GM23248 (cell line): ENCODE measurements at places on chromosomes 1 and 21.
A peak's percentile ranks its signal among the peaks of the same experiment; 100 is the strongest.

- DNase-seq = no peak
Measured at GRCh38 chr1:230216896-230217295, 149.9 kb downstream of the GALNT2 start.

- DNase-seq = peak; percentile 81
Measured at GRCh38 chr1:210294999-210295745, 33.5 kb upstream of the HHAT start.

- DNase-seq = no peak
Measured at GRCh38 chr1:25067518-25068251, 137.6 kb upstream of the RUNX3 start.

- no peak for DNase-seq
Measured at GRCh38 chr1:32719681-32720275, 17.2 kb upstream of the SYNC start.

DNA sequence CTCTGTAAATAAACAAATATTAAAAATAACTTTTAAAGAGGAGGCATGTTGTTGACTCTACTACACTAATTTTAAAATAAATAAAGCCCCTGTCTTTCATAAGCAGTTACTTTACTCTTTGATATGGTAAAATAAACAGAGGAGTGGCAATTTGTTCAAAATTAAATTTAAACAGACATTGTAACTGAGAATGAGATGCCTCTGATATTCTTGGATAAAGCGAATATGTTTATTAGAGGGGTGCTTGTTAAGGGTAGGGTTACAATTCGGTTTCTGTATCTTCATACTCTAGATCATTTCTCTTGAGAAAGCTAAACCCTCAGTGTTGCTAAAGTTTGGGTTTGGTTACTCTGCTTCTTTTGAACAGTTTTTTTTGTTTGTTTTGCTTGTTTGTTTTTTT lies 19.6 kb downstream of the LPAR3 start:
- no peak for DNase-seq

DNA sequence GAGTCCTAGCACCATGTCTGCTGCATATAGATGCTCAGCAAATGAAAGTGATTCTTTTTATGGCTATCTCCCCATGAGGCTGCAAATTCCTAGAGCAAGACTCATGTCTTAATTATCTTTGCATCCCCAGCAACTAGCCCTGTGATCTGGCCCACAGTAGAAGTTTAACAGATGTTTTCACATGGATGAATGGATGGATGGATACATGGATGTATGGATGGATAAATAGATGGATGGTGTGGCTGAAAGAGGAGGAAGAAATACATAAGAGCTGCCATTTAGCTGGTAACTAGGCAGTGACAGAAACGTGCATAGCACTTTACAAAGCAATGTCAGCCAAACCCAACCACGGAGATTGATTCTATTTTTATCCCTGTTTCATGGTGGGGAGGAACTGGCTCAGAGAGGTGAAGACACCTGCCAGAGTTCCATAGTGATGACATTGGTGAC lies 32.7 kb upstream of the ZBTB40 start:
- peak; percentile 78 for DNase-seq

DNA sequence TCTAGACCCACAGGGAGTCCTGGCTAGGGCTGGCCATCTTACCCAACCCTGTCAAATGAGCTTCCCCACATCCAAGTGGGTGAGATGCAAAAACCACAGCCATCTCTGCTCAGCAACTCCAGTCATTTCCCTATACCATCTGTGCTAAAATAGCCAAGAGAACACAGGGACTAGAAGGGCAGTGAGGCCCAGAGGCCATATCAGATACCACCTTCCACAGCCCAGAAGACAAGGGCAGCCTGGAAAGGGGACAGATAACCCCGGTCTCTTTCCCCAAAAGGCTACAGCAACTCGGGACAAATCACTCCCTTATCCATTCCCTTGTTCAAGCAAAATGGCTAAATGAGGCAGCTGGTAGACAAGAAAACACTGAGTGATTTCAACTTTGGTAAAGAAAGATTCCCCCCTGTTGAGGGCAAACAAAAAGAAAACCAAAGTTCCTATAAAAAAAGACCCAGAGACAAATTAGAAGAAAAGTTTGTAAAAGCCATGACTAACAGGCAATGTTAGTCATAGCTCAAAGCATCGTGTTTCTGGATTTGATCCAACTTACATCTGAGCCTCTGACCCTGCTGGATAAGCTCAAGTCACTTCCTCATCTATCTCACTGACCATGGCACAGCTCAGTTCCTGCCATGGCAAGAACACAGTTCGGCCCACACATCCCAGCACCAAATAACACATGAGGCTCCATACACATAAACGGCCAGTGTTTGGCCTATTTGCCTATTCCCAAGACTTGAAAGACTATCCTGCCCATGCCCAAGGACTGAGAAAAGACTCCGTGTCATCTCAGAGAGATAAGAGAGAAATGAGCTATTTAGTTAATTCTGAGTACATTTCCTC lies 3.1 kb downstream of the LAMB3 start:
- peak; percentile 92 for DNase-seq

DNA sequence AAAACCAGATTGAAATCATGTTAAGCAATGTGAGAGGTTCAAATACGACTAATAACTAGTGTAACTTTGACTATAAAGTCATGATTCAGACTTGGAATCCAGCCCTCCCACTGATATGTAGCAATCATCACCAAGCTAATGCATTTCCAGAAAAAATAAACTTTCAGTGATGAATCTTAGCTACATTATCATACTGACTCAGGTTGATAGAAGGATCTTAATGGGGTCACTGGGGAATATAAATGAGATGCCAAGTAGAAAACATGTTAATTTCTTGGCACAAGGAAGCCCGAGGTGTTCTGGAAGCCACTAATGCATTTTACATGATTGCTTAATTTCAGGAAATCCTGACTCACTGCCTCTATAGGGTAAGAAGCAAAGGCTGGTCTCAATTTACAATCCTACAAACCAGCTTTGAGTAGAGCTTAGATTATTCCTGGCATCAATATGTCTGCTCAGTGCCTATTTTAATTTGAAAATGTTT lies 67.7 kb downstream of the SELENOF start:
- DNase-seq = peak; percentile 90

- DNase-seq = peak; percentile 46
Measured at GRCh38 chr1:152884085-152884484, 6.0 kb downstream of the SMCP start.

DNA sequence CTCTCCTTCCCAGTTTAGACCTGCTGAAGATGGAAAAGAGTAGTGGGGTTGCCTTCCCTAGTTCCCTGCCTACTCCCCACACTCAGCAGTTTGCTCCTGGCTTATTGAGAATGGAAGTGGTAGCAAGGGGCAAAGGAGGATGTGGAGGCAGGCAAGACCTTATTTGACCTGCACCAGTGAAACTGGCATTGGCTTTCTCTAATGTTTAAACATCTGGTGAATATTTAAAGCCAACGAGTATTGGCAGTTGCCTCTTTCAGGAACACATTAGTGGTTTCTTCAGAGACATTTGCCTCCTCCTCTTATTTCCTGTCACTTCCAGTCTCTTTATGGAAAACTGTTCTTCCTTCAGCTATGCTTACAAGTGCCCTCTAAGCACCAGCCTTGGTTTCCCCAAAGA lies 62.4 kb upstream of the VAV3 start:
- DNase-seq = no peak

DNA sequence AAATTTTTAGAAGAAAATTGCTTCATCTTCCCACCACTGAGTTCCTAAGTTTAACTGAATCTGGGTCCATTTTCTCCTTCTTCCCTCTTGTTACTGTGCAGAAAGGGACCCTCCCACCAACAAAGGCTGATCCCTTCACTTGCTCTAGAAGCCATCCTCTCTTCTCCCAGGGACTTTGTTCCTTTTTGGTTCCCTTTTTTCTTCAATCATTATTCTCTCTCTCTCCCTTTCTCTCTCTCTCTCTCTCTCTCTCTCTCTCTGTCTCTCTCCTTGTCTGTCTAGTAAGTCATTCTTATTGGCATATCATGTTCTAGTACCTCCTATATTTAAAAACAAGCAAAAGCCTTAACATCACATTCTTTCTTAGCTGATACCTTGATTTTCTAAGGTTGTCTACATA lies 31.7 kb upstream of the GADD45A start:
- DNase-seq = no peak

DNA sequence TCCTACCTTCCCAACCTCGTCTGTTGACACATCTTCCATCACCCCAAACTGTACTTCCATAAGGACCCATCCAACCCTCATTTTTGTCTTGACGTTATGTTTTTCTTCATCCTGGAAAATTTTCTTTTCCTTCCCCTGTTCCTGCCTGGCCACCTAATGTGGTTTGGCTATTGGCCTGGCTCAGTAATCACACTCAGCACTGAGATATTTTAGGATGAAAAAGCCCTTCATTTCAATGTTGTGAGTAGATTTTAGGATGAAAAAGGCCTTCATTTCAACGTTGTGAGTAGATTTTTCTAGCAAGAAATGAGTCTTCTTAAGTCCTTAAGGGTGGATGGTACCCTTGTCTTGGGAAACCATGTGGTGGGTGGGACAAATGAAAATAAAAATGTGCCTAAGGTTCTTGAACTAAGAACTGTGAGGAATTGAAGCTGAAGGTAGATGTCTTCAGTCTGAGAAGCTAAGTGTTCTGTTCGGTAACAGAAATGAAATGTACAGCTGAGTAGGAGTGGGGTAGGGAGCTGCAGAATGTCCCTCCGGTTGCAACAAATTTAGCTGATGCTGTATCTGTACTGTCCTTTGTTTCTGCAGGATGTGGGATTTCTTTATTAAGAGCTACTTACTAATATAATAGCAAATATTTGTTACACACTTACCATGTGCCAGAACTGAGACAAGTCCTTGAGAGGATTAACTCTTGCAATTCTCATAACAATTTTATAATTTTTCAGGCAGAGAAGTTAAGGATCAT lies 36.1 kb downstream of the DNTTIP2 start:
- DNase-seq = peak; percentile 83

DNA sequence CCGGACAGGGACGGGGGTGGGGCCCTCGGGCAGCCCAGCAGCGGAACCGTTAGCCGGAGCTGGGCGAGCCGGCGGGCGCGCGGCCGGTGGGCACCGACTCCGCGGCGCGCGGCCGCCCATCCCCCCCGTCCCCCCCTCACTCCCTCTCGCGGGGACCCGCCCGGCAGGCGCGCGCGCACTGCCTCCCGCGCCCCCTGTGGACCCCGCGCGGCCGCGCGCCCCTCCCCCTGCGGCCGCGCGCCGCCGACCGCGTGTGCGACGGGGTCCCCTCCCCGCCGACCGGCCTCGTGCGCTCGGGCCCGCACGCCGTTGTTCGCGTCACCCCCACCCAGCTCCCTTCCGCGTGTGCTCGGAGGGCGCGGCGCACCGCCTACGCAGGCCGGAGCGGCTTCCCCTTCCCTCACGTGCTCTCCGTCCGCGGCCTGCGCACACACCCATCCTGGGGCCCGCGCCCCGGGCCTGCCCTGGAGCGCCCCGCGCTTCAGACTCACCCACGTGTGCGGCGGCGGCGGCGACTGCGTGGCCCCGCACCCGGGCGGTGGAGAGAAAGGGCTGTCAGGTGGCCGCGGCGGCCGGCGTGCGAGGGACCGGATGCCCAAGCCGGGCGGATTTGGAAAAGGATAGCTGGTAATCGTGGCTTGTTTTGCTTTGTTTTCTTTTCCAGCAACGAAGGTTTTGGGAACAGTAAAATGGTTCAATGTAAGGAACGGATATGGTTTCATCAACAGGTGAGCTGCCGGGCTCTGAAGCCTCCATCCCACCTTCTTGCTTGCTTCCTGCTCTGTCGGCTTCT lies 717 bp downstream of the YBX1 start:
- DNase-seq = peak; percentile 92

DNA sequence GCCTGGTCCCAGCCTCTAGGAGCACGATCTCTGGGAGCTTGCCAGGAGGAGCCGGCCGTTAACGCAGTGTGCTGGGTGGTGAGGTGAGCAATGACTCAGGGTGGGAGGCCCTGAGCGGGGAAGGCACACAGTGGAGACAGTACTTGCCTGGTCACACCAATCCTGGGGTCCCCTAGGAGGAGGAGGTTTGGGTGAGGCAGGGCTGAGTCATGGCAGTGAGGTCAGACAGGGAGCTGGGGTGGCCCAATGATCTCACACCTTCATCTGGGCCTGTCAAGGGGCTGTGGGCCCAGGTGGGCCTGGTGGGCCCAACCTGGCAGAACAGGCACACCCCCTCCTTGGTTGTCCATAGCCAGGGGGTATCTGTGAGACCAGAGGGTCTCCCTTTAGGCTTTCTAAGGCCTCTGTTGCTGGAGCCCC lies 8.6 kb upstream of the EDN2 start:
- peak; percentile 94 for DNase-seq

DNA sequence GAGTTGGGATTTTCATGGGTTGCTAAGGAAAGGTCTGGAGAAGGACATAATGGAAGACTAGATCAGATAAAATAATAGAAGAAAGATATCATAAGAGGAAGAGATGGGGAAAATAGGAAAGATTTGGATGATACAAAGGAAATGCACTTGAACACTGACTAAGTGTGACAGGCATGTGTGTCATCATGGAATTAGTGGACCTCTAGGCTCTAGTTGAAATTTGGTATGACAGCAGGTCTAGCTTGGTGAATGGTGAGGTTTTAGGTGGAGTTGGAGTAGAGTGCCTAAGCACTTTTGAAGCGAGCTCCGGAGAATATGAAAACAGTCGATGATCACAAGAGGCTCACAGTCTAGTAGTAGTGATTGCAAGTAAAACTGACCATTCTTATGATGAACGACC lies 73.0 kb upstream of the PTGS2 start:
- DNase-seq = peak; percentile 23

GRCh38 chr1:192973988-192974387 lies 85.2 kb downstream of the UCHL5 start:
- DNase-seq = no peak

- peak; percentile 51 for DNase-seq
Measured at GRCh38 chr1:55275151-55275748, 60.1 kb upstream of the USP24 start.

GRCh38 chr1:34696230-34696629 lies 58.6 kb upstream of the GJB5 start:
- DNase-seq = peak; percentile 44

DNA sequence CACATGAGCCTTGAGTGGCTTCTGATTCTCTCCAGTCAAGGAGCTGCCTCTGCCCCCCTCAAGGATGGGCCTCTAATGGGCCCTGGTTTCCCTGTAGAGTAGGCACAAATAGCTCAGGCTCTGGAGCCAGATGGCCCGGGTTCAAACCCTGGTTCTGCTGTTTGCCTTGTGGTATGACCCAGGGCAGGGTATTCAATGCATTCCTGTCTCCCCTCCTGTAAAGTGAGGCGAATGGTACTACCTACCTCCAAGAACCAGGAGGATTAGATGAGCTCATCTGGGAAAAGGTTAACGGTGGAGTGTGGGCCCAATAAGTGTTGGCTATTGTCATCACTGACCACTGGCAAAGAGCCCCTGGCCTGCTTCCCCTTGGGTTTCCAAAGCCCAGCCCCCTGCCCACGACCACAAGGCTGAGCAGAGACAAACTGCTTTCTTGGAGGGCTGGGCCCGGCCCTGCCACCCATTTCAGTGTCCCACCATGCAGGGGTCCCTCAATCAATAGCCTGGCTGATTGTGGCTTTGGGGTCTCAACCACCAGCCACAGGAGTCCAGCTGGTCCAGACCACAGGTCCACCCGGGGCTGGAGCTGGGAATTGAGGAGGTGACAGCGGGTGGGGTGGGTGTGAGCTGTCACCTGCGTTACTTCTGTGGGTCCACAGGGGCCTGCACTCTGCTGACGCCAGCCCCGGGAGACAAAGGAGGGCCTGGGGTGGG lies 115.6 kb upstream of the RUNX3 start:
- DNase-seq = no peak
